Left cardiac atrium (tissue), 4 donors: ENCODE measurements at places on chromosomes 7 and 10. TPM values are rescaled to one million over a fixed set of nuclear protein-coding genes. Genes with fewer than 3 reads are reported as not detected.

- no peak for DNase-seq
These were observed 3.6 kb upstream of the IFIT1 start for GRCh38 chr10:89388806-89389205.

The GBX1 gene
- not detected for total RNA-seq

GRCh38 chr7:16805441-16805840, 642 bp upstream of the AGR2 start:
- DNase-seq = no peak

The TCF7L2 gene
- 15.7 TPM for total RNA-seq

GRCh38 chr7:2438775-2439174, 35.4 kb downstream of the CHST12 start:
- no peak for DNase-seq

DNA sequence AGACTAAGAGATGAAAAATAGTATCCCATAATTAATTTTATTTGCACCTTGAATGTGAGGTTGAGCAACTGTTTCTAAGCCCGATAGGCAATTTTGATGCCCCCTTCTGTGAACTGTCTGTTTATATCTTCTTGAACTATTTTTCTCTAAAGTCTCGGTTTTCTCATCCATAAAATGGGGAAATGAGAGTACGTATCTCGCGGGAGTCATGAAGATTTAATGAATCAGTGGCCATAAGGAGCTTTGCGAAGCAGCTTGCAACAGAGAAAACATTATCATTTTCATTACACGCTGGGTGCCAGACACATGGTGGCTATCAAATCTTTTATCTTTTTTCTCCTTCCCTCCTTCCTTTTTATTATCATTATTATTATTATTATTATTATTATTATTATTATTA, 108.1 kb upstream of the CARD11 start:
- no peak for DNase-seq

DNA sequence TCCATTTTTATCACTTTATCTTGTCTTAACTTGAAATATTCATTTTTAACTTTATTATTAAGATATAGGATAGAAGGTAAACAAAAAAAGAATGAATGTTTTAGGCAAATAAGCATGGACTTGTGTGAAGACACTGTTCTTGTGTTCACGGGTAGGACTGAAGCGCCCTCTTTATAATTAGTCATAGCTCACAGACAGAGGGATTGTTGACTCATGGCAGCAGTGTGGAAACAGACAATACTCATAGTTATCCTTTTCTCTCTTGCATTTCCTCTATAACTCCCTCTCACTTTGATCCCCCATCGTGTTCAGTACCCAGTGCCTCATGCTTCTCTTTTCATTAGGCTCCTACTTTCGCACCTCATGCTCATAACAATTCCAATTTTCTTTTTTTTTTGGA, 731.8 kb downstream of the PHTF2 start:
- DNase-seq = no peak

DNA sequence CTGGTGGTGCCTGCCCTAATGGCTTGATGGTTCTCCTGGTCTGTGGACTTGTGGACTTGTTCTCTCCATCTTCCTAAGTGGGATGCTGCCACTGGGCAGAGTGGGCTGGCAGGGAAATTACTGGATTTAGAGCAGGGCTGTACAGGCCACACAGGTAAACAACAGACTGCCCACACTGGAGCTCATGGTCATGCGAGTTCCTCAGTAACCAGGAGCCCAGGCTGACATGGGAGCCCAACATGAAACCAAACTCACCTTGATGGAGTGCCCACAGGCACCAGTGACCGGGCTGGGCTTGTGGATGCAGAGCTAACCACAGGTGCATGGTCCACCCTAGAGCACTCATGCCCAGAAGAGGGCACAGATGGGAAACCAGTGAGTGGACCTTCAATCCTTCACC, 116.7 kb downstream of the SLIT1 start:
- DNase-seq = no peak

DNA sequence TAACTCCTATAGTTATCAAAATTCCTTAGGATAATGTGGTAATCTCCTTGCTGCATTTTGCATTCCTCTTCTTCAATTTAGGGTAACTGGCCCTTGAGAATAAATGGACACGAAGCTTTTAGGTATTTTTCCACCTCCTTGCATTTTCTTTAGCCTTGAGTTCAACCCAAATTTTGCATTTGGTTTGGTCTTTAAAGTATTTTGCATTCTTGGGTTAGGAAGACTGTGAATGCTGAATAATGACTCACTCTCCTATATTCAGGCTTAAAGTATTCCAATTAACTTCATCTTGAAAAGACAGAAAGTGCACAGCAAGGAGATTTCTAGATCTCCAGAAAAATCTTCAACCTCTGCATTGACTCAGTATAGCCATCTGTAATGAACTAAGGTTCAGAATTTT, 47.3 kb downstream of the TFPI2 start:
- DNase-seq = no peak

- no peak for DNase-seq
These were observed 27.5 kb downstream of the SH2B2 start for GRCh38 chr7:102313997-102314780.

DNA sequence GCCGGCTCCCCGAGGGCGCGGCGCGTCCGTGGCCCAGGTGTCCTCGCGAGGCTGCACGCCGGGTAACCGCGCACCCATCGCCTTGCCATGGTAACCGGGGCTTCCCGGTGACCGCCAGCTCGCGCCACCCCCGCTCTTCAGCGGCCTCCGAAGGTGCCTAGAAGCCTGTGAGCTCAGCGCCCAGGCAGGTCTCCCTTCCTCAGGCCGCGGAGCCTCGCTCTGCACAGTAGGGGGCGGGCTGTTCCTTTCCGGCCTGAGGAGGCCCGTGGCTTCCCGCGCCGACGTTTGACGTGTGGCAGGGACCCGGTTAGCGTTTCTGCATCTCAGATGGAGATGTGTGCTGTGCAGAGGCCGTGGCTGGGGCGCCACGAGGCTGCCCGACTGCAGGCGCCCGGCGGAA, 117.1 kb downstream of the DYNC2I1 start:
- DNase-seq = no peak

- no peak for DNase-seq
These were observed 802.3 kb upstream of the SORCS1 start for GRCh38 chr10:107966826-107967225.

DNA sequence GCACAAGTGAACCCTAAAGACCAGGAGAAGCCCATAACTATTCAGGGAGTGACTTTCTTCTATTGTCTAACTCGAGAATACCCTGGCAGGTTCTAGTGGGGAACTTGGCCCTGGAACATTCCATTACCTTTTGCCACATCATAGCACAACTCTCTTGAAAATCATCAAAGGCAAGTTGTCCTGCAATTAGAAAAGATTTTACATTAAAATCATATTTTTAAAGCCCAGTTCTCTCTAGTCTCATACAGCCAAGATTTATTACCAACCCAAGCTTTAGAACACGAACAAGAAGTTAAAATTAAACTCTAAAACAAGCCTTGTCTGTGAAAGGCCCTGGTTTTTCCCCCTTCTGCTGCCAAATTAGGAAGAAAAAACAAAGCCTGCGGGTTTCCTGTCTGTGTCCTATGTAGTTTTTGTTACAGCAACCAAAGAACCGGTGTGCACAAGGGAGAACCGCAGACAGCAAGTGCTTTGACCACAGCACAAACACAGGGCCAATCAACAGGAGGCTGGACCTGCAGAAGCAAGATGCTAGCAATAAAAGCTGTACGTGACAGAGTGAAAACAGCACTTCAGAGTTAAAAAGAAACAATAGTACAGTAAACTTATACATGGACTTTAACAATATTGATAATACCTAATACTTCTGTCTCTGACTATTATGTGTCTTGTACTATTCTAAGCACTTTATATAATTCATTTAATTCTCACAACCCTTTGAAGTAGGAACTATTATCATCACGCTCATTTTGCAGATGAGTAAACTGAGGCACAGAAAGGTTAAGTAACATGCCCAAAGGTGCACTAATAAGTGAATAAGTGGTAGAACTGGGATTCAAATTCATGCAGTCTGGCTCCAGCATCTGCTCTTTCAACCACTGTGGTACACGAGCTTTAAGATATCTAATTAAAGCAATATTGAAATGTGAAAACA, 65.8 kb downstream of the STK17A start:
- DNase-seq = no peak

- DNase-seq = no peak
These were observed 264.7 kb upstream of the PPP2R2D start for GRCh38 chr10:131636116-131636515.

GRCh38 chr7:122717356-122718089, 14.8 kb upstream of the RNF148 start:
- no peak for DNase-seq

GRCh38 chr7:156178214-156178613, 366.0 kb upstream of the SHH start:
- DNase-seq = no peak

The ITIH2 gene
- total RNA-seq = not detected

- no peak for DNase-seq
These were observed 87.8 kb downstream of the BTRC start for GRCh38 chr10:101441541-101442455.

DNA sequence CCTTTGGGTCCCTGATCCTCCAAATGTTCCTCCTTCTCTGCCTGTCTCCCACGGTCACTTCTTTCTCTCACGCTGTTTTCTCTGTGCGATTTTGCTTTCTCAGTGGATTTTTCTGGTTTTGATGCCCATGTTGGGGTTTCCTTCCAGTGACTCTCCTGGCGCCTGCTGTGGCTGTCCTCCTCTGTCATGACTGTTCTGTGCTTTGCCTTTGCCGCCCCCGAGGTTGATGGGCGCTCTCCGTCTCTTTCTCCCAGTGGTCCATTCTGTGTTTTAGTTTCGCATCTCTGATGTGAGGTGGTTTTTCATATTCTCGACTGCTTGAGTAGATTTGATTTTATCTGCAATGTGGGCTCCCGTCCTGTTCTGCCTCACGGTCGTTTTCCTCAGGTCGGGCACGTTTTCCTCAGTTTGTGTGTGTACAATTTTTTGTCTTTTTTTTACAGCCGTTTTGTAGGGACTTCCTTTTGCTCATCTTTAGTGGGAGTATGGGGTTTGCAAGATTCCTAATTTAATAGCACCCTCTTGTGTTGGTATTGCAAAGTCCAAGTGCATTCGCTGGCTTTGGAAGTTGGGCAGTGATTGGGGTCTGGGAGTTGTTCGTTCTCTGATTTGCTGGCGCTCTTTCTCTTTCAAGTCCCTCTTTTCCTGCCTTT, 100.0 kb downstream of the INPP5A start:
- DNase-seq = no peak

The WDR11 gene
- total RNA-seq = 19.2 TPM

DNA sequence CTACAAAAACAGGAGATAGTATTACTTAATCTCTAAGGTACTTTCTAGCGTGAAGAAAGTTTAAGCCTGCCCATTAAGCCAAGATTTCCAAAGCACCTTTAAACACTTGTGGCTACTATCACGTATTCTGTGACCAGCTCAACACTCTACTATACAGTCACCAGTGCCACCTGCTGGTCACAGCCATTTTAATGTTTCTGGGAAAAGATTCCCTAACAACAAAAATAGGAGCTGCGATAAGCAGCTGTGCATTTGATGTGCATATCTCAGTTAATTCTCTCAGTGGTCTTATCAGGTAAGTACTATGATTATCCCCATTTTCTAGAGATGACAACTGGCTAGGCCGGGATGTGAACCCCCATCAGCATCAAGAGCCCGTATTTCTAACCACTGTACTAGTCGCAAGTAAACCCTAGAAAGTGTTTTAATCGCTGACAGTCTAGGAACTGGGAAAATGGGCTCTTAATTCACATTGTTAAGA, 860 bp downstream of the SEC31B start:
- peak; percentile 69 for DNase-seq

The ARHGEF35 gene
- total RNA-seq = 2.3 TPM

The MALRD1 gene
- total RNA-seq = 0.84 TPM

DNA sequence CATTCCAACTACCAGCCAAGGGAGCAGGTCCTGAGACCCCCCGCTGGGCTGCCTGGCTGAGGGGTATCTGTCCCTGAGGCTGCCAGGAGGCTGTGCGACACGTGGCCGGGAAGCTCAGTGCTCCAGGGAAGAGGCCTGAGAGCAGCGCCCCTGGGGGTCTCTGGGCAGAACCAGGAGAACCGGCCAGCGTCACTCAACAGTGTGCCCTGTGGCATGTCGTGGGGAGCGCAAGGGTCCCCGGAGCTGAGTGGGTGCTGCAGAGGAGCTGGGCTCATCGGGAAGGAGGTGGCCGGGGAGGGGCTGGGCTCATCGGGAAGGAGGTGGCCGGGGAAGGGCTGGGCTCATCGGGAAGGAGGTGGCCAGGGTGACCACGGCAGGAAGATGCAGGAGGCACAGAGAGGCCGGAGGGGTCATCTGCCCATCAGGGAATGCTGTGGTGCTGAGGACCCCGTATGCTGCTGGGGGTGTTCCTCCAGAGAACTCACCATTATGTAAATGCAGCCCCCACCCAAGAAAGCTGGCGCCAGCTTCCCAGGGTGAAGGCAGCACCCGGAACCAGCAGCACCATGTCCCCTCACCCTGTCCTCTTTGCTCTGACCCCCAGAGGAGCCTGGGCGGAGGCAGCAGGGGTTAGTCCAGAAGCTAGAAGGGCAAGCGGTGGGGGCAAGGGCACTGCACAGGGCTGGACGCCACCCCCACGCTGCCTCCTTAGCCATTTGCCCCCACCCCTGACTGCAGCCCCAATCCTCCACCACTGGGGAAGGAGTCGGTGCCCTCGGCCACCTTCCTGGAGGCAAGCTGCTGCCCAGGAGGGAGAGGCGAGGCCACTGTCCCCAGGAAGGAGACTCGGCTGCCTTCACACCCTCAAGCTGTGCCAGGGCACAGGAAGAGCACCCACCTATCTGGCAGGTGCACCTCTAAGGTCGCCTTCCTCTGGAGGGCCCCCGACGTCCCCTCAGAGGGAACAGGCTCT, 33.3 kb downstream of the CALML3 start:
- DNase-seq = no peak

- no peak for DNase-seq
These were observed 11.0 kb downstream of the PYROXD2 start for GRCh38 chr10:98403812-98404504.

DNA sequence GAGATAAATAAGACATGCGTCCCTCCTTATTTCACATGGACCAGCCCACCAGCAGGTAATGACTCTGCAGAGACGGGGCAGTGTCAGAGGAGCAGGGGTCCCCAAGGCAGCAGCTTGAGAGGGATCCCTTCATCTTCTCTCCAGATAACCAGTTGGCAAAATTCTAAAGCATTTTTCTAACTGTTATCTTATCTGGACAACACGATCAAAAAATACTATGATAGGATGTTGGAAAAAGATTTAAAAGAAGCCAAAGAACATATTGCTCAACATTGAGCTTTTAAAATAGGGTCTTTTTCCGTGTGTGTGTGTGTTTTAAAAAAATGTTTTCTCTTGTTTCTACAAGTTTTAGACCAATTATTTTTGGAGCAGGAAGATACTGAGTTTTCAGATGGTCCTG, 641.2 kb downstream of the SDK1 start:
- DNase-seq = no peak

DNA sequence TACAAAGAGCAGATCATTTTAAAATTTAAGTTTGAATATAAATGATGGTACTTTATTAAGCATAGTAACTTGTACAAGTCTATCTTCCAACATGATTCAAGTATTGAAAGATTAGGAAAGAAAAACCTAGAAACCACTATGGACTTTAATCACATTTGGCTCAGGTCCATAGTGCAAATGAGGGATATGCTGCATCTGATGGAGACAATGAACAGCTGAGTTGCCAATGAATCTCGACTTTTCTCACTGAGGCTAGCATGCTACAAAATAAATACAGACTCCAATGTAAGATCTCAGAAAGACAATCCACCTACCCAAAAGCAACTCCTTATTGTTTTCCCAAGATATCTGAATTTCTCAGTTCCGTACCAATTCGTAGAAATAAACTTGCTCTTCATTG, 89.8 kb downstream of the SEMA3A start:
- no peak for DNase-seq

- DNase-seq = no peak
These were observed 73.2 kb downstream of the AP3M1 start for GRCh38 chr10:74077416-74077815.
